HFFc6 (cell line): ENCODE measurements at places on chromosomes 13 and 19. TPM values are rescaled to one million over a fixed set of nuclear protein-coding genes. Genes with fewer than 3 reads are reported as not detected.
A peak's percentile ranks its signal among the peaks of the same experiment; 100 is the strongest.

Gene ATP4A
- not detected in 3 replicates for total RNA-seq

Gene TBXA2R
- total RNA-seq: 6.1 to 9.5 TPM (median 7.4 TPM) in 3 replicates

Gene ZNF554
- total RNA-seq: 2.2 to 2.8 TPM (median 2.4 TPM) in 3 replicates

Gene CCNA1
- total RNA-seq: not detected in 3 replicates

Gene NPAS1
- 2.2 to 11.8 TPM (median 10.0 TPM) in 3 replicates for total RNA-seq

GRCh38 chr13:30816736-30817135 lies 81.4 kb downstream of the ALOX5AP start:
- no peak for DNase-seq
- H3K36me3 ChIP-seq: no peaks in the 10 kb centered on the region
- no peak overlapping the region for H3K4me3 ChIP-seq
- H3K4me1 ChIP-seq: peaks cover 33% of the 10 kb centered on the region
- H3K27me3 ChIP-seq: no peaks in the 10 kb centered on the region

GRCh38 chr19:53156850-53157249 lies 2.0 kb downstream of the ZNF347 start:
- peaks cover 51% of the 10 kb centered on the region for H3K36me3 ChIP-seq
- H3K27ac ChIP-seq: no peak overlapping the region
- H3K4me3 ChIP-seq: no peak overlapping the region
- H3K27me3 ChIP-seq: peaks cover 4% of the 10 kb centered on the region; the same call in 1 of the 2 replicates

GRCh38 chr19:51122112-51122981 lies 2.4 kb upstream of the SIGLEC9 start:
- peak overlapping the region; percentile 64; the same call in 1 of the 2 replicates for H3K4me3 ChIP-seq
- H3K36me3 ChIP-seq: no peaks in the 10 kb centered on the region
- H3K27me3 ChIP-seq: peaks cover 22% of the 10 kb centered on the region
- H3K4me1 ChIP-seq: peaks cover 6% of the 10 kb centered on the region; the same call in 1 of the 2 replicates
- no peak for DNase-seq
- H3K27ac ChIP-seq: no peak overlapping the region

GRCh38 chr13:37686501-37686900 lies 87.9 kb upstream of the POSTN start:
- H3K4me1 ChIP-seq: peaks cover 49% of the 10 kb centered on the region
- peaks cover 41% of the 10 kb centered on the region for H3K36me3 ChIP-seq
- H3K27ac ChIP-seq: no peak overlapping the region
- no peak for DNase-seq
- H3K4me3 ChIP-seq: no peak overlapping the region

GRCh38 chr13:100473501-100474044 lies 115.0 kb downstream of the GGACT start:
- H3K4me1 ChIP-seq: no peaks in the 10 kb centered on the region
- no peak overlapping the region for H3K27ac ChIP-seq
- no peaks in the 10 kb centered on the region; the same call in 1 of the 2 replicates for H3K36me3 ChIP-seq
- DNase-seq: no peak
- no peak overlapping the region for H3K4me3 ChIP-seq
- no peaks in the 10 kb centered on the region; the same call in none of the 2 replicates for H3K27me3 ChIP-seq

DNA sequence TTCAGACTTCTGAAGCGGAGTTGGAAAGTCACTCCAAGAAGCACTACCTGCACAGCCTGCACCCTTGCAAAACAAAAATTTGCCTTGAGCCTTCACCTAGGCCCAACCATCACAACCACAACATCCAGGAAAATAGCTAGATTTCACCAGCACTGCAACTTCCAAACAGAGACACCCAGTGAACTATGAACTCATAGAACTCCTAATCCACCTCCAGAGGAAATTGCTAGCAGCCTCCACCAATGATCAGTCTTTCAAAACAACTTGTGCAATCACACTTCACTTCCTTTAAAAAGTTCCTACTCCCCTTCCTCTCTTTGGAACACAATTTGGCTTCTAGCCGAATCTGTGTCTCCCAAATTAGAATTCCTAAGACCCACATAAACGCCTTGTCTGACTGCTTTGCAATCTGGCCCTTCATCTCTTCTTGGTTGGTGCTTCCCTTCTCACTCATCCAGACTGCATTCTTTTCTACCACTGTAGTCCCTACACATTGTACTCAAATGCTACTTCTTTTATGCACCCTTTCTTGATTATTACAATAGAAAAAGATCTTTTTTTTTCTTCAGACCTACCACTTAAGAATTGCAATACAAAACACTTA lies 489.2 kb upstream of the ARGLU1 start:
- no peaks in the 10 kb centered on the region for H3K4me1 ChIP-seq
- no peak for DNase-seq
- no peaks in the 10 kb centered on the region; the same call in 1 of the 2 replicates for H3K27me3 ChIP-seq
- no peak overlapping the region for H3K4me3 ChIP-seq

- no peak for DNase-seq
- H3K36me3 ChIP-seq: no peaks in the 10 kb centered on the region
- H3K4me3 ChIP-seq: no peak overlapping the region
- no peaks in the 10 kb centered on the region for H3K4me1 ChIP-seq
These were observed 173.7 kb upstream of the TMTC4 start for GRCh38 chr13:100848304-100848703.

- H3K4me3 ChIP-seq: no peak overlapping the region
- no peak overlapping the region for H3K27ac ChIP-seq
- no peak for DNase-seq
- no peaks in the 10 kb centered on the region; the same call in 1 of the 2 replicates for H3K27me3 ChIP-seq
These were observed 24.7 kb upstream of the RB1 start for GRCh38 chr13:48278806-48279205.

DNA sequence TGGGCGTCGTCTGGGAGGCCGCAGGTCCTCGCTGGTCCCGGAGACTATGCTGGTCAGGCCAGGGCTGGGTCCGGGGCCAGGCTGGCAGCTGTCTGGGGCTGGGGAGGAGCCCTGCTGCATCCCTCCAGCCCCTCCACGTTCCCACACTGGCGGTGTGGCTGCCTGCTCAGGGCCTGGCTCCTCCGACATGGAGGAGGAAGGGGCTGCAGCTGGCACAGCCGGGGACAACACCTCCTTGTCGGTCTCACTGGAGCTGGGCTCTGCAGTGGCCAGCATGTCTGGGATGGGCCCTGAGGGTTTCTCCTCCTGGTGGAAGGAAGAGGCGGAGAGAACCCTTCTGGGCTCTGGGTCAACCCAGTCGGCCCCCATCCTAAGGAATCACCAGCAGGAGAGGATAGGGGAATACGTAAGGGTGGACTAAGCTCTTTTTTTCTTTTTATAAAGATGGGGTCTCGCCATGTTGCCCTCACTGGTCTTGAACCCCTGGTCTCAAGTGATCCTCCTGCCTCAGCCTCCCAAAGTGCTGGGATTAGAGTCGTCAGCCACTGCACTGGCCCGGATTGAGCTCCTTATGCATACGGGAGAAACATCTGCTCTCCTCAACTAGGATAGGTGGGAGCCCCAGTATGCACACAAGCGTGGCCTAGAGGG lies 806 bp downstream of the ZNF414 start:
- peaks cover 22% of the 10 kb centered on the region for H3K4me1 ChIP-seq
- H3K27me3 ChIP-seq: peaks cover 2% of the 10 kb centered on the region; the same call in 1 of the 2 replicates
- no peak for DNase-seq
- peak overlapping the region; percentile 98 for H3K27ac ChIP-seq
- H3K4me3 ChIP-seq: peak overlapping the region; percentile 94

GRCh38 chr19:50791594-50792271 lies 1.5 kb downstream of the ACP4 start:
- no peak overlapping the region for H3K27ac ChIP-seq
- DNase-seq: no peak
- H3K27me3 ChIP-seq: peaks cover 7% of the 10 kb centered on the region
- no peaks in the 10 kb centered on the region for H3K4me1 ChIP-seq

DNA sequence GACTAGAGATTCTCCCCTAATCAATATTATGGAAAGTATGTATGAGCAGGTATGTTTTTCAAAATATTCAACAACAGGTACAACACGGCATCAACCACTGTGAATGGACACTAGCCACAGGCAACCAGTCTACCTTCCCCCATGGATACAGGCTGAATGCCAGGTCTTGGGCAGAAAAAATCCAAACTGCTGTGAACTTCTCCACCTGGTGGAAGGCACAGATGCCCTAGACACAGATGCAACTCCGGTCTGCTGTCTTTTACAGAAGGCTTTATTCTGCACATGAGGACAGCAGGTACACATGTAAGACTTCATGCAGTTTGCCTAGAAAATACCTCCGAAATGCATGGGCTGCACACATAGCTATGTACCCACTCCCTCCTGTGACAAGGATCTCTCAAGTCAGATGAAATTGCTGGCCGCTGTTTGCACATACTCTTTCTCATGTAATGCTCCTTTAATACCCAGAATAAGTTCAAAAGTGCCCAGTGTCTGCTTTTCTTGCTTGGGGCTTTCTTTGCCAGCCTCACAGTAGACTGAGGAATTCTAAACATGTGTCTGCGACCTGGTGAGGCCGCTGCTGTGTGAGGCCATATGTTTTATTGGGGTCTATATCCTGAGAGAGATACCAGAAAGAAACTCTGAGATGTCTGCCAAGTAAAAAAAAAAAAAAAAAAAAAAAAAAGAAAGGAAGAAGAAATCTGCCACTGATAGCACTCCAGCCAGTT lies 325.9 kb downstream of the FOXO1 start:
- DNase-seq: no peak
- no peak overlapping the region for H3K4me3 ChIP-seq
- H3K4me1 ChIP-seq: no peaks in the 10 kb centered on the region; the same call in 1 of the 2 replicates
- no peaks in the 10 kb centered on the region; the same call in none of the 2 replicates for H3K27me3 ChIP-seq

DNA sequence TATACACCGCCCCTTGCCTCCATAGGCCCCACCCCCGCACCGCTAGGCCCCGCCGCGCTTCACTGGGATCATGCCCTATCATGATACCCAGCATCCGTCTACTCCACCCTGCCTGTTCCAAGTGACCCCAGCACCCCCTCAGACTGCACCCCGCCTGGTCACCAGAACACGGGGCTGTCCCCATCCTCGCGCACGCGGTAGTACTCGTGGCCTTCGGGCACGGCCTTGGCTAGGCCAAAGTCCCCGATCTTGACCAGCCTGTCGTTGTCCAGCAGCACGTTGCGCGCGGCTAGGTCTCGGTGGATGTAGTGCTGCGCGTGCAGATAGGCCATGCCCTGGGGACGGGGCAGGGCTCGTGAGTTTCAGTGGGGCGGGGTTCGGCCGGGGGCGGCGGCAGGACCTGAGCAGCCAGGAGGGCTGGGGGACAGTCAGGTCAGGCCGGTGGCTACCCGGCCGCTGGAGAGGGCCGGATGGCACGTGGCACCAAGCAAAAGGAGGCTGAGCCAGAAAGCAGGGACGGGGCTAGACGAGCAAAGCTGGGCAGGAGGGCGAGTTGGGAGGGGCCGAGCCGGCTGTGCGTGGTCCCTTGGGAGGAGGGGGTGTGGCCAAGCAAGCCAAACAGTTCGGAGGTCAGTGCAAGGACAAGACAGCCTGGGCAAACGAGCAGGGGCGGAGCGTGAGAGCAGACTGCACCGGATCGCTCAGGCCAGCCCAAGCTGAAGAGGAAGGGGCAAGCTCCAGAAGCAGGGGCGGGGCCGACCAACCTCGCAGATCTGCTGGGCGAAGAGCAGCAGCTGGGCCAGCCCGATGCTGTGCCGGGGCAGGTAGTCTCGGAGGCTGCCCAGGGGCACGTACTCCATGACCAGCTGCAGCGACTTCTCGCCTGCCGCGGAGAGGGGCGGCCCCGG lies 13.6 kb upstream of the ICAM3 start:
- H3K4me1 ChIP-seq: no peaks in the 10 kb centered on the region
- no peak for DNase-seq
- H3K4me3 ChIP-seq: no peak overlapping the region
- peaks cover 18% of the 10 kb centered on the region for H3K36me3 ChIP-seq
- H3K27ac ChIP-seq: no peak overlapping the region

GRCh38 chr19:38318660-38319059 lies 985 bp upstream of the KCNK6 start:
- no peak for DNase-seq
- H3K36me3 ChIP-seq: no peaks in the 10 kb centered on the region
- peaks cover 17% of the 10 kb centered on the region for H3K4me1 ChIP-seq
- no peak overlapping the region for H3K4me3 ChIP-seq
- H3K27ac ChIP-seq: no peak overlapping the region

- no peaks in the 10 kb centered on the region for H3K36me3 ChIP-seq
- no peak overlapping the region for H3K27ac ChIP-seq
- no peak overlapping the region for H3K4me3 ChIP-seq
- H3K27me3 ChIP-seq: peaks cover 19% of the 10 kb centered on the region
These were observed 8.8 kb downstream of the PTPRS start for GRCh38 chr19:5331790-5332189.
